ENCODE measurements at places on chromosomes 12 and 14. TPM values are rescaled to one million over a fixed set of nuclear protein-coding genes. Genes with fewer than 3 reads are reported as not detected.

DIO3 gene
- not detected for total RNA-seq

FAM222A gene
- total RNA-seq = 0.54 TPM

NAV3 gene
- 121 TPM for total RNA-seq

CCDC175 gene
- not detected for total RNA-seq

B4GALNT1 gene
- 6.9 TPM for total RNA-seq

TEAD4 gene
- 18.9 TPM for total RNA-seq

DNA sequence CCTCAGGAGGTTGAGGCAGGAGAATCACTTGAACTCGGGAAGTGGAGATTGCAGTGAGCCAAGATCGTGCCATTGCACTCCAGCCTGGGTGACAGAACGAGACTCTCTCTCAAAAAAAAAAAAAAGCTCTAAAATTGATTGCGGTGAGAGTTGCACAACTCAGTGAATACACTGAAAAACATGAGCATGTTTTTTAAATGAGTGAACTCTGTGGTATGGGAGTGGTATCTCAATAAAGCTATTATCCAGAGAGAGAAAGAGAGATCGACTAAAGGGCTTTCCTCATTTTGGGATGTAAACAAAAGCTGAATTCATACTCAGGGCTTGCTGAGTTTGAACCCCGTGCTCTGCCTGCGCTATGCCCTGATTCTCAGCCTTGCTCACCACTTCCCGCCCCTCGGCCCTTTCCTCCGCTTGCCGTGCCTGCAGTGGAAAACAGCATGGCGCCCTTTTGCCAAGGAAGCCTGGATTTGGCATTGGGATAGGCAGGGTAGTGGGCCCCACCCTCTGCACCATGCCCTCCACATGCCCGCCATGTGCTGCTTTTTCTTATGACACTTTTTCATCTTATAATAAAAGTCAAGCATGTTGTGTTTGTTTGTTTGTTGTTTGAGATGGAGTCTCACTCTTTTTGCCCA is 102.5 kb downstream of the LGMN start:
- DNase-seq = peak; percentile 55

DNA sequence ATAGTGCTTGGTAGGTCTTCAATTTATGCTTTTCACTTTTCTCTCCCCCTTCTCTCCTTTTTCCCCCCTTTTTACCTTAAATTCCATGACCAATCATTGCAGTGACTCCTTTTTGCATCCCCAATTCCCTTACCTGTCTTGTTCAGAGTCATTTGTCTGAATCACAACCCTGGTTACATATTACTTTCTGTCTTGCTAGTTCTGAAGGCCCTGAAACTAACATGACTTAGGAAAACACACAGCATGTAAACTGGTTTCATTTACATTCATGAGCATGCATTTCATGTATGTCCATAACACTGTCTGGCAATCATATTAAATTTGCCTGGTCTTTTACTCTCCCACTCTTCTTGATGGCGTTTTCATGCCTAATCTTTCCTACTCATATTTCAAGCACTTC is 20.3 kb upstream of the FOXG1 start:
- DNase-seq = no peak

DNA sequence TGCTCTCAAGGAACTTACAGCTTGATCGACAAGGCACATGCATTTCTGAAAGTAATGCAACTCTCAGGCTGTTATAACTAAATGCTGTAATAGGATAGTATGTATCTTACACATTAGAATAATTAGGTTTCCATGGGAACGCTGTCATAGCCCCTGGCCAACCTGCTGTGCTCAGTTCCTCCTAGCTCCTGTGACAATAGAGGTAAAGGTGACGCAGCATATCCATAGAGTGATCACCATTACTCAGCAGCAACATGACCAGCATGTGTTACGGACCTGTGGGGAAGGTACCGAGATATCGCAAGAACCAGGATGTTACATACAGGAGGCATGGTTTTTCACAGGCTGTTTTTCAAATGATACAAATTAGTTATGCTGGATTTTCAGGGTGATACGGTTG is 150.7 kb downstream of the CAND1 start:
- DNase-seq = no peak

- no peak for DNase-seq
Measured at GRCh38 chr12:61137677-61138414, 1122.4 kb upstream of the USP15 start.

GRCh38 chr14:97655169-97655948 is 858.2 kb downstream of the VRK1 start:
- no peak for DNase-seq

- no peak for DNase-seq
Measured at GRCh38 chr14:97486601-97487120, 689.5 kb downstream of the VRK1 start.

GRCh38 chr12:83172441-83172840 is 485.7 kb downstream of the TMTC2 start:
- no peak for DNase-seq

GRCh38 chr12:29241821-29242591 is 92.9 kb downstream of the FAR2 start:
- DNase-seq = peak; percentile 80

- DNase-seq = no peak
Measured at GRCh38 chr12:94290353-94290752, 142.0 kb downstream of the PLXNC1 start.

- DNase-seq = peak; percentile 76
Measured at GRCh38 chr12:5988659-5989116, 43.6 kb upstream of the ANO2 start.

- DNase-seq = peak; percentile 88
Measured at GRCh38 chr12:115227137-115227615, 543.2 kb upstream of the TBX3 start.

DNA sequence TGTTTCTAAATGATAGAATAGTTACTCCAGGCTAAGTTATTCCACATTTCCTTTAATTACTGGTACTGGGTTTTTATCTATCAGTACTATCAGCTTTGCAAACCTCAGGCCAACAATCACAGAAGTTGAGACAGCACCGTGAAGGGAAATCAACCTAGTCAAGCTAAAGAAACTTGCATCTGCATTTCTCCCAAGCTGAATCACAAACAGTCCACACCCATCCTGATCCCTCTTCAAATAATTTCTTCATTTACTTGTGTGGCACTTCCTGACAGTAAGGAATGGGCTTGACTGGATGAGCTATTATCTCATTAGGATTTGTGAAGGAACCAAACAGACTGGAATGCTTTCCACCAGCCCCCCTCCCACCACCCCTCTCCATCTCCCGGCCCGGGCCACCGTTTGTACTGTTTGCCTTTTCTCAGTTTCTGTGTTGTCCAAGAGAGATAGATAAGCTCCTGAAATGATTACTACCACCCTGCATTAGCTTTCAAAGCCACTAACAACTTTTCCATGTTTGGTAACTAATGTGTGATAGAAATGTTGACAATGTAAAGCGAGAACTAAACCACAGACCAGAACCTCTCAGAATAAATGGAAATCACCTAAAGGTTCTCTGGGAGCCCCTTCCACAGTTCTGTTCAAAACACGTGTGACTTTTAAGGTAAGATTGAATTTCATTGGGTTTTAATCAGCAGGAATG is 236.3 kb downstream of the SLC25A21 start:
- DNase-seq = peak; percentile 41

DNA sequence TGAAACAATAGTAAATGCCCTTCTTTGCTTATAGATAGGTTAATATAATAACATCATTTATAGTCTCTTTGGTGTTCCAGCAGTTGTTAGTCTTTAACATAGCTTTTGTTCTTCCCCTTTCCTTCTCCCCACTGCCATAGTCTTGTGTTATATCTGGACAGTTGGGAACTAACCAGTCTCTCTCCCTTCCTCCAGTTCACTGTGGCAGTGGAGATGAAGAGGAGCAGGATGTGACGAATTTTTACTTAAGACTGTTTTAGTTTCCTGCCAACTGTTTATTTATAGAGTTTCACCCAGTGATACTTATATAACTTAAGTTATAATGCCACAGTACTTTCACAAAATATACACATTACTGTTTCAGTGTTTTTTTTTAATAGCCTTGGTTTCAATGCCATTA is 277.4 kb downstream of the PDZRN4 start:
- no peak for DNase-seq
